ENCODE measurements at places on chromosomes 5 and 9.

GRCh38 chr5:27158775-27159174, 120.4 kb upstream of the CDH9 start:
- no peak for DNase-seq

GRCh38 chr9:136950656-136951276, 1.3 kb upstream of the LCN12 start:
- DNase-seq: no peak

- no peak for DNase-seq
These were observed 33.9 kb upstream of the ALDH1B1 start for GRCh38 chr9:38358390-38359296.

DNA sequence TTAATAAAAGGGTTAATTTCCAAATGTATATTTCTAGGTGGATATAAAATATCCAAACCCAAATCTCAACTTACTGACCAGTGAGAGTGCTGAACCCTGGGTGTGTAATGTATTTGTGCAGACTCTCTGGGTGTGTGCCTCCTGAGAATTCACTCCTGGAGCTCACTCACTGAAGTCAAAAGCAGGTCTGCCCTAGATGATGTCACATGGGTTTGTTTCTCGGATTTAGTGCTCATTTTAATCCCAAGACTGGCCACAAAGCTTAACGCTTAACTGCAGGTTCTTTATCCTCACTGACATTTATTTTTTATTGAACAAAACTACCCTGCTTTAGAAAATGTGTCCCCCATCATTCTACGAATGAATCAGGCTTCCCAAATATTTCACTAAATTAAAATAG, 179.4 kb downstream of the PPP2R2B start:
- no peak for DNase-seq

GRCh38 chr9:15294604-15295003, 12.4 kb downstream of the TTC39B start:
- DNase-seq: no peak

DNA sequence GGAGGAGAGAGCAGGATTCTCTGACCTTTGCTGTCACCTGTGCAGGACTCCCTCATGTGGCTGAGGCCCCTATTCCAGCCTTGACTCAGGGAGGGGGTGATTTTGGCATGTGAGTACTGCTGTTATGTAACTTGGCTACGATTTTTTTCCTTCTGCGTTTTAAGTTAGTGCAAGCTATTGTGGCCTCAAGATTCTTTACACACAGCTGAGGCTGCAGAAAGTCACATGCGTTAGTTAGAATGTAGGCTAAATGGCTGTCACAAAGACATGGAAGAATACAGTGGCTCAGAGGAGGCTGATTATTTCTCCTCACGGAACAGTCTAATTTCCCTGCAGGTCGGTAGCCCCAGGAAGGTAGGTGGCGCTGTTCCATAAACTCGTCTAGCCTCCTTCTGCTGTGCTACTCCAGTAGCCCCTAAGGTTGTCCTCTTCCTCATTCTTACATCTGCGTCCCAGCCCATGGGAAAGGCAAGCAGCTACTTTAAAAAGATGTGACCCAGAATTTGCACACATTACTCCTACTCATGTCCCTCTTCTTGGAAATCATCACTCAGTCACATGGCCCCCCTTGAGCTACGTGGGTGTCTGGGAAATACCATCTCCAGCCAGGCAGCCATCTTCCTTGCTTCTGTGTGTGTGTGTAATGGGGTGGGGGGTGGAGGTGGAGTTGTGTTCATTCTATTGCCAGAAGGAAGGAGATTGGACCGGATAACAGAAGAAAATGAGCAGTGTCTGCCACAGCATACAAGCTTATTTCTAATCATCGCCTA, 486.6 kb downstream of the CCDC171 start:
- DNase-seq: no peak

DNA sequence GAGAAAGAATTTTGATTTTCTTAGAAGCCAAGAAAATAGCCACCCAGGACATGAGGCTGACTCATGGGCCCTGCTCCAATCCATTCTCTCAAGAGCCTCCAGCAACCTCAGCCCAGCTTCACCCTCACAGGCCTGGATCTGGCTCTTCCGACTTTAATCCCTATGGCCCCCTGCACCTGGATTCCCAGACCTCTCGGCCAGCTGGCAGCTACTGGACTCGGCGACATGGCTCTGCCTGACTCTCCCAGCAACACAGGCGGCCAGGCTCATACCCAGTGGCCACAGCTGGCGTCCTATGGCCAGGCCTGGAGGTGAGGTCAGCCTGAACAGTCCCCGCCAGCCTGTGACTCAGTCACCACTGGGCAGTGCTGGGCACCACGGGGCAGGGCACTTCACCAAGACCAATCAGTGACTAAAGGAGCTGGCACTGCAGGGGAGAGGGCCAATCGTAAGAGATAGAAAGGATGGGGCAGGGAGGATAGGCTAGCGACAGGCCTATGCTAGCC, 6.2 kb upstream of the PDLIM4 start:
- DNase-seq: no peak

DNA sequence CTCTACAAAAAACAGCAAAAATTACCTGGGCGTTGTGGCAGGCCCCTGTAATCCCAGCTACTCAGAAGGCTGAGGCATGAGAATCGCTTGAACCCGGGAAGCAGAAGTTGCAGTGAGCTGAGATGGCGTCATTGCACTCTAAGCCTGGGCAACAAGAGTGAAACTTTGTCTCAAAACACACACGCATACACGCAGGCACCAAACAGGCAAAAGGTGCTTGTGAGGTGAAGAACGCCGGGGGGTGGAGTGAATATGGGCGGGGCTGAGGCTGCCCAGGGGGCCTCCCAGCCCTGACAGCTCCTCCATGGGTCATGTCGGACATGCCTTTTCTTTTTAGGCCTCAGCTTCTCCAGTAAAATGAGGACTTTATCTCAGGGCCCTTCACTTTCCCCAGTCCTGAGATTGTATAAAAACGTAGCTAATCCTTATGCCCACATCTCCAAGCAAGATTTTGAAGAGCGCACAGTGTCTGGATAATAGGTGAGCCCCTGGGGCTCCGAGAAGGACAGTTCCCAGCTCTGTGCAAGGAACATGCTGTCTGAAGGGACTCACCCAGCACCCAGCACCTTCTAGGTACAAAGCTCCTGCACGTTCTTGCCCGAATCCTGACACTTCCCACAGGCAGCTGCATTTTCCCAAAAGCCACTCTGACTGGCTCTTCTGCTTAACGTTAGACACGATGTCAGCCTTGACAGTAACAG, 168.3 kb downstream of the COL23A1 start:
- no peak for DNase-seq

DNA sequence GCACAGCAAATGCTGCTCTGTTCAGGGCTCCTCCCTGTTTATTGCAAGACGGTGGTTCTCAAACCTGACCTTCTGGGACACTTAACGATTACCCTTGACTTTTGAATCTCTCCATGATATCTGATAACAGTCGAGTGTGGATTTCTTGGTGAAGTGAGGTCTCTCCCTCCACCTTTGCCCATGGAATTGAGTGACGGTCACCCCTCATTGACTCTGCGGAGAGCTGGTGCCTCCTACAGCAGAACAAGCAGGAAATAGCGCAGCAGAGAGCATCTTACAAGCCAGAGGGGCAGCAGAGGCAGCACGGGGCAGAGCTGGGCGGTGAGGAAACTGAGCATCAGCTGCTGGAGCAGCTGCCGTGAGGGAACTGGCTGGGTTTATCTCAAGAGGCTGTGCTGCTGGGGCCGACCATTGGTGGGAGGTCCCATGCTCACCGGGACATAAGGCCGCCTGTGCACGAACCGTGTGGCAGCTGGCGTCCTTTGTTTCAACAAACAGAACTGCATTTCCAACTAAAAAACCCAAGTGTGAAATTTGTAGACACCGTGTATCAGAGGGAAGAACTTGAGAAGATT, 189.8 kb downstream of the MTRR start:
- peak; percentile 91 for DNase-seq

- no peak for DNase-seq
These were observed 457.7 kb upstream of the CHD1 start for GRCh38 chr5:99386406-99387077.

DNA sequence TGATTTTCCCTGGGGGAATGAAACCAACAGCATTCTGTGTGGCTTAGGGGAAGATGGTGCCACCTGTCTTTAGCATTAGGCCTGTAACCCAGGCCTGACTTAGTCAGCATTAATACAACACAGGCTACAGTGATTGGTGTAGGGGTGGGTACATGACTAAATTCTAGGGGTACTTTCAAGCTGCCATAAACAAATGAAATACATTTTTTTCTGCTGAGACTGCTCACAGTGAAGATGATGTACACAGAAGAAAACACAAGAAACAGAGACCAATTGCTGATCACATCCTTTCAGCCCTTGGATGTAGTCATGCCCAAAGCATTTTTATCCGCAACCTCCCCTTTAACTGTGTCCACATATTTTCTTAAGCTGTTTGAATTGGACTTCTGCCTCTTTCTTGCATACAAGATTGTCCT, 527.2 kb downstream of the KCTD16 start:
- no peak for DNase-seq

GRCh38 chr5:104189909-104190308, 627.3 kb upstream of the NUDT12 start:
- DNase-seq: no peak

DNA sequence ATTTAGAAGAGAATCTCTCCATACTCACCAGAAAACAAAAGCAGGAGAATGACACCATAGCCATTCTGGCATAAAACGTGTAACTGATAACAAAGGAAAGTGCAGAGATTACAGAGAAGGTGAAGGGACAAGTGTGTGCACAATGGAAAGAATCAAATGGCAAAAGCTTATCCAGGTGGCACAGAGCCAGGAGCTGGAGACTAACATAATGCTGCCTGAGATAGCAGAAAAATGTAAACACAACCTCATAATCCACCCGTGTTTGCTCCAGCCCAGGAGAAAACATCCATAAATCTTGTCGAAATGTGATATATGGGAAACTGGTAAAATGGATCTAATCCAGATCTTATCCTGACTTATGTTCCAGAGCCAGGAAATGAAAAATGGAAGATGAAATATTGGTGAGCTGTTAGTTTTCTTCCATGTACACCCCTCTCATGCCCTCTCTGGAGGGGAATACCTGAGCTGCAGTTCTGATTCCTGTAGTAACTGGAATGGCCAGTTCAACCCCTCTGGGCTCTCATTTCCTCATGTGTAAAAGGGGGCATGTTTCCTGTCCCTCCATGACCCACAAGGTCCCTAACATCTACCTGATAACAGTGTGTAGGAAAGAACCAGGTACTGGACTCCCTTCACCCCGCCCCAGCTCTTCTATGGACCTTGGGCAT, 212.3 kb upstream of the DAPK1 start:
- DNase-seq: no peak

DNA sequence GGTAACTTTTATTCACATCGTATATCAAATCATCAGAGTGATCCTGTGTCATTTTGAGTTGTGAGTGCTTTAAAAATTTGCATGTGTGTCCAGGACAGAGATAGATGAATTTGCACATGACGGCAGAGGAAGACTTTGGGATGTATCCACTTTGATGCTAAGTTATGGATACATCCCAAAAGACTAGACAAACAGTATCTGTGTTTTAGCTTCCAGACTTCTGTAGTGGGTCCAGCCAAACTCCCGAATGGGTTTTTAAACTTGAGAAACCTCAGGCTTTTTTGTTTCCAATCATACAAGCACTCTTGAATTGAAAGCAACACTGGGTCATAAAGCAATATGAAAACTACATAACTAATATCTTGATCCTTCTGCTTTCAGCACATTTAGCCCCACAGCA, 213.8 kb downstream of the C9orf152 start:
- DNase-seq: no peak

- no peak for DNase-seq
These were observed 52.3 kb upstream of the MOCS2 start for GRCh38 chr5:53161876-53162275.

GRCh38 chr9:127211983-127212382, 52.6 kb upstream of the GARNL3 start:
- DNase-seq: no peak

GRCh38 chr5:17190242-17190778, 27.1 kb upstream of the BASP1 start:
- peak; percentile 25 for DNase-seq

- DNase-seq: no peak
These were observed 45.5 kb downstream of the GPBP1 start for GRCh38 chr5:57219386-57219785.

GRCh38 chr9:91659529-91660495, 236.2 kb upstream of the NFIL3 start:
- no peak for DNase-seq

DNA sequence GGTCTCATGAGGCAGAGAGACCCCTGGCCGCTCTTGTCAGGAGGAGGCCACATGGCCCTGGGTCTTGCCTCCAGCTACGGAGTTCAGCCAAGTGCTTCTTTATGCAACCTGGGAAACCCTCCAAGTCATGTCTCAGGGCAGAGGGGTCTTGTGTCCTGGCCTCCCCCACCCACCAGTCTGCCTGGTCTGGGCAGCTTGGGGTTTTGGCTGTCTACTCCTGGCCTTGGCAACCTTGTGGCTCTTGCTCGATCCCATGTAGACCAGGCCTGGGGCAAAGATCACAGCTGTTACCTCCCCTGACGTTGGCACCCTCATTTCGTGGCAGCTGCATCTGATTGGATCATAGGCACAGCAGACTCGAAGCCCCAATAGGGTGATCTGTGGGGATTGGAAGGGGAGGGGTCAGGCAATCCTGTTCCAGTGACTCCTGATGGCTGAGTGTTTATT, 28.4 kb downstream of the JADE2 start:
- no peak for DNase-seq

DNA sequence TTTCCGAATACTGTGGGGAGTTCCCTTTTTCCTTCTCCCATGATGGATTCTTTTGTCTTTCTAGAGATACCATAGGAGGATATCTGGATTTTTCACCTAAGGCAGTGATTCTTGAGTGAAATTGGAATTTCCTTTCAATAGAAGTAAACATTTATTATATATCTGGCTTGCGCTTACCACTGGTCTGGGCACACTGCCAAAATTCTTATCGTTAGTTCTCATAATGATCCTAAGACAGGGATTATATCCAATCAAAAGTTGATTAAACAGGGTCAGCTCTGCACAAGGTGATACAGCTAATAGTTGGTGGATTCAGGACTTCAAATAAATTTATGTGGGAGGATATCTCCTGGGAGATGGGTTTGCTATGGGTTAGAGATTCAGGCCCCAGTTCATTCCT, 9.6 kb downstream of the TLE4 start:
- no peak for DNase-seq

GRCh38 chr9:104278929-104279496, 184.9 kb downstream of the SMC2 start:
- DNase-seq: no peak

DNA sequence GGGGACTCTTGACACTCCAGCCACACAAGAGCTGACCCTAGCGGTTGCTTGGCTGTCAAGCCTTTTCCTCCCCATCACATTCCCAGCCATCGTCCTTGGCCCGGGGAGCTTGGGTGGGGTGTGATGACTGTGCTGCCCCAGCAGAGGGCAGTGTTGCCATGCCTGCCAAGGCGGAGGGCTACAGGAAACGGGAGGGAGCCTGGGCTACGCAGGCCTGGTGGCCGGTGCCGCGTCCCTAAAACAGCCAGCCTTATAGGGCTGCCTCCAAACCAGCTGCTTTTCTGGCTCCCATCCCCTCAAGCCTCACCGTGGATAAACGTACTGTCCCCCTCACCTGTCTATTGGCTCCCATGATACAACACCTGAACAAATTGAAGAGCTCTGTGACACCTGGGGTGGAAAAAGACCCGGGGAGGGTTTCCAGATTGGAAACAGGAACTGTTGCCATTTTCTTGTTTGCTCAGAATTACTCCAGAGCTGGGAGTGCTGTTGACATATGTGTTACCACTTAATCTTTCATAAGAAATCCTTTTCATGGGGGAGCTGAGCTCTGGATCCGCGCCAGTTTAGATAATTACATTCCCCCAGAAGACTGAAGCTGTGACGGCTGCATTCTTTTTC, 72.8 kb upstream of the ASTN2 start:
- peak; percentile 83 for DNase-seq

GRCh38 chr5:61455179-61456006, 123.3 kb downstream of the ZSWIM6 start:
- DNase-seq: no peak
